ENCODE measurements at places on chromosomes 2 and 18.

DNA sequence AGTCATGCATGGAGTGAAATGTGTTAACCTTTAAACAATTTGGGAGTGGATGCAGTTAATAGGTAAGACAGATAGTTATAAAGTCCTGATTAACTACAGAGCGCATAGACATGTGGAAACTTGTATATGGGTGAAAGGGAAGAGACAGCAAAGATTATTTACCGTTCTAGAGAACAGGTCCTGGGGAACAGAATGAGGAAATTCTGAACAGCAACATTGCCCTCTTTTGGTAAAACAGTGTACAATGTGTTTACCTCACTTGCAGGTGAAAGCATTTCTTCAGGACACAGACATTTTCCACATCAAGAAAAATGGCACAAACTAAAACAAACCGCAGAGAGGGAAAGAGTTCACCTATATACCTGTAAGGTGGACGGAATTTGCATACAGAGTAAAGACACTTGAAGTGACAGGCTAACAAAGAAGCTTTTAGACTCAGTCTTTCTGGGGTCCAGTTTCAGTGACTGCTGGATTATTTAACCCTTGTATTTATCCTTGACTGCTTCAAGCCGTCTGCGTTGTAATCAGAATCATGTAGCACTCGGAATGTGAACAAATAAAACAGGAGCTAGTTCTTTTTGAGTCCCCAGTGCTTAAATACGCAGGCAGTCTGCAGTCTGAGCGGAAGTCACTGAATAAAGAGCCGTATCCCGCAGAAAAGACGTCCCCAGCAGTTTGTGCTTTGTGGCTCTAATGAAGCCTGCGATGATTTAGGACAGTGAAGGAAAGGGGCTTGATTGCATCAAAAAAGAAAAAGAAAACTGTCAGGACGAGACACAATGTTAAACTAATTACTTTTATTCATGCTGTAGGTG is 364.8 kb upstream of the GALNT5 start:
- no peak for DNase-seq

GRCh38 chr2:236915726-236916125 is 170.0 kb upstream of the COPS8 start:
- DNase-seq: no peak

GRCh38 chr2:20758997-20759396 is 63.9 kb downstream of the LDAH start:
- DNase-seq: no peak

DNA sequence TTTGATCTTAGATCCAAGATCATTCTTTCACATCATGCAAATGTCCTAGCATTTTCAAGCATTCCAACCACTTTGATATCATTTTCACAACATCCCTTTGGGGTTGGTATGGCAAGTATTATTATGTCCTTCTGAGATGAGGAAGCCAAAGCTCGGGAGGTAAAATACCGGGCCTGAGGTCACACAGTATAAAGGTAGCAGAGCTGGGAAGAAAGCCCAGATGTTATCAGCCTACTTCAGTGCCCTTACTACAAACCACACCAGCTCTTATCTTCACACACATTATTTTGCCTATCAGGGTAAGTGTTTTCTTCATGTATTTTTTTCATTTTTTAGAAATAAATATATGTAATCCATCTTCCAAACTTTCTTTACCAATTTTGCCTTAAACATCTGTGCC is 4.2 kb upstream of the B4GALT6 start:
- no peak for DNase-seq

DNA sequence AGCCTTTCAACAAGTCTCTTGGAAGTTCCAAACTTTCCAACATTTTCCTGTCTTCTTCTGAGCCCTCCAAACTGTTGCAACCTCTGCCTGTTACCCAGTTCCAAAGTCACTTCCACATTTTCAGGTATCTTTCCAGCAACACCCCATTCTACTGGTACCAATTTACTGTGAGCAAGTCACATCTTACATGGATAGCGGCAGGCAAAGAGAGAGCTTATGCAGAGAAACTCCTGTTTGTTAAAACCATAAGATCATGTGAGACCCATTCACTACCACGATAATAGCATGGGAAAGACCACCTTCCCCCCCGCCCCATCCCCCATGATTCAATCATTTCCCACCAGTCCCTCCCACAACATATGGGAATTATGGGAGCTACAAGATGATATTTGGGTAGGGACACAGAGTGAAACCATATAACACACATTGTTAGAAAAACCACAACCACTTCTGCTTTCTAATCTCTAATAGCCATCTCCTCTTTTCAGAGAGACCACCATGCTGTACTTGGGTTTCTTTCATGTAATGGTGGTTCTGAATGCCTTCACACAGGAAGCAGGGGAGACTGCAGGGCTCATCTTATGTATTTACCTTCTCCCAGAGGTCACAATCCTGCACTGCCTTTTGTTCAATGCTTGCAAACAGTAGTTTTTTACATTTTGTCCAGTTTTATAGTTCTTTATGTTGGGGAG is 46.0 kb upstream of the CALCRL start:
- no peak for DNase-seq

- DNase-seq: no peak
Observed at GRCh38 chr2:218017211-218018053, 14.6 kb upstream of the TNS1 start.

- no peak for DNase-seq
Observed at GRCh38 chr2:8380566-8380965, 301.3 kb upstream of the ID2 start.

DNA sequence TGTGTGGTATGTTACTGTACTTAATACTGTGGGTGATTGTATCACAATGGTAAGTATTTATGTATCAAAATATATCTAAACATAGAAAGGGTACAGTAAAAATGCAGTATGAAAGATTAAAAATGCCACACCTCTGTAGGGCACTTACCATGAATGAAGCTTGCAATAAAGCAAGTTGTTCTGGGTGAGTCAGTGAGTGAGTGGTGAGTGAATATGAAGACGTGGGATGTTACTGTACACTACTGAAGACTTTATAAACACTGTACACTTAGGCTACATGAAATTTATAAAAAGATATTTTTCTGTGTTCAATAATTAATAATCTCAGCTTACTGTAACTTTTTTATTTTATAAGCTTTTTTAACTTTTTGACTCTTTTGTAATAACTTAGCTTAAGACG is 1162.4 kb upstream of the NRXN1 start:
- DNase-seq: no peak

DNA sequence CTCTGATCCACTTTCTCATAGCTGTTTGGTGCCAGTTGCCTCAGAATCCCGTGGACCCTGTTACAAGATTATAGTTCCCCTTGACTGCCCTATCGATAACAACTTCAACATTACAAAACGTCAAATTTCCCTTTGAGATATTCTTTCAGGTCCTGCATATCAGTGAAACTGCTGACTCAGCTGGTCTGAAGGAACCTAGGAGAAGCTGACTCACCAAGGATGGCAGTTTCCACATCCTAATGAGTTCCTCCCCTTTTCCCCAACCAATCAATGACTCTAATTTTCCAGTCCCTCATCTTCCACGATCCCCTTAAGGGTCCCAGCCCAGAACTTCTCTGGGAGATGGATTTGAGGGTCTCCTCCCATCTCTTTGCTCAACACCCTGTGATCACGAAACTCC is 27.6 kb upstream of the GNAL start:
- DNase-seq: no peak

GRCh38 chr2:88451811-88452564 is 505 bp downstream of the FOXI3 start:
- DNase-seq: peak; percentile 22

DNA sequence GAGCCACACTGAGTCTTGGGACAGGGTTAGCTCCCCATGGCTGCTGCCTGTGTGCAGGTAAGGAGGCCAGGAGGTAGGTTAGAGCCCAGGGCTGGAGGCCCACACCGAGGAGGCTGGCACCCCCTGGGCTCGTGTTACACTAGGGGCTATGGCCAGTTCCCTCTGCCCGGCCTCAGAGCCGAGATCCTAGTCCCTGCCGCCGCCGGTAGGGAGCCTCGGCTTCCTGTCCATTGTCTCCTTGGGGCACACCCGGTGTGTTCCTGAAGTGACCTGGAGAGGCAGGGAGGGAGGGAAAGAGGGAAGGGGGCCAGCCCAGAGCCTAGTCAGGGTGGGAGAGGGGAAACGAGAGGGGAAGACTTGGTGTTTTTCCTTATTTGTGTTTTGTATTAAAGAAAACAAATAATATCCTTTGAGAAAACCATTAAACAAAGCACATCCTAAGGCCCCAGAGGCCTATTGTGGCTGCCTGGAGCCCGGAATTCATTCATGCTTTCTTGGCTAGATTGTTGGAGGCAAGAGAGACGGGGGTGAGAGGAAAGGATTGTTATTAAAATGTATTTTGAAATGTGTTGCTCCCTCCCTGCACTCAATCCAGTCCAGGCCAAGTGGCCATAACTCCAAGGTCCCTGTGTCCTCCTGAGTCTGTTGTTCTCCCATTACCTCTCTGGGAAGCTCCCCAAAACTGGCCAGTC is 170.7 kb downstream of the CTIF start:
- no peak for DNase-seq

GRCh38 chr18:22753130-22753831 is 179.8 kb upstream of the RBBP8 start:
- no peak for DNase-seq

DNA sequence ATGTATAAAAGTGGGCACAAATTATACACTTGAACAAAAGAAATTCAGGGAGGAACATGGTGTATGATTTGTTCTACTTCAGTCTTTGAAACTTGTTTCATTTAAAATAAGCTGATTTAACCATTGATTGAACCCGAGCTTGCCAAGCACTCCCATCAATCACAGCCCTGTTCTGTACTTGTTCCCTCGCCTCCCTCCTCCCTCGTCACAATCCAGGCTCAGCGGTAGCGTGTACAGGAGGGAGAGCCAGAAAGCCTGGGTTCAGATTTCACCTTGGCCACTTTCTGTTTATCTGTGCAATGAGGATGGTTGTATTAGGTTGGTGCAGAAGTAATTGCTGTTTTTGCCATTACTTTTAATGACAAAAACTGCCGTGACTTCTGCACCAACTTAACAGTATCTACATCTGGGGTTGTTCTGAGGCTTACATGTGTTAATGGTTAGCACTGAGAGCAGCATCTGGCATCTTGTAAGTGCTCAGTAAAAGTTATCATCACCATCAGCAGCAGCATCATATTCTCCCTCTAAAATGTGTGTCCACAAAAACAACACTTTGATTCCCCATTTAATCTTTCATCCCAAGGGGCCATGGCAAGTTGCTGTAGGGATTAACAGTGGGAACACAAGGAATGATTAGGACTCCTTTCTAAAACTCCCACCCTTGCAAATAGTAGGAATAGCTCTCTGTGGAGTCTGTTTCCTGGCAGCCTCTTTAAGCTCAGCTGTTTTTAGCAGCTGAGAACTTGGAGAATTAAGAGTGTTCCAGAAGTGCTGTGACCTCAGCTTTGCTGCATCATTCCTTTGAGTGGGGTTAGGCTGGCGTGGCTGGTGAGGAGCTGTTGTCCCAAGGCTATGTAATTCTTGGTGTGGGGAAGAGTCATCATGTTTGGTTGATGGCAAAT is 4.7 kb downstream of the DPYSL5 start:
- DNase-seq: no peak

DNA sequence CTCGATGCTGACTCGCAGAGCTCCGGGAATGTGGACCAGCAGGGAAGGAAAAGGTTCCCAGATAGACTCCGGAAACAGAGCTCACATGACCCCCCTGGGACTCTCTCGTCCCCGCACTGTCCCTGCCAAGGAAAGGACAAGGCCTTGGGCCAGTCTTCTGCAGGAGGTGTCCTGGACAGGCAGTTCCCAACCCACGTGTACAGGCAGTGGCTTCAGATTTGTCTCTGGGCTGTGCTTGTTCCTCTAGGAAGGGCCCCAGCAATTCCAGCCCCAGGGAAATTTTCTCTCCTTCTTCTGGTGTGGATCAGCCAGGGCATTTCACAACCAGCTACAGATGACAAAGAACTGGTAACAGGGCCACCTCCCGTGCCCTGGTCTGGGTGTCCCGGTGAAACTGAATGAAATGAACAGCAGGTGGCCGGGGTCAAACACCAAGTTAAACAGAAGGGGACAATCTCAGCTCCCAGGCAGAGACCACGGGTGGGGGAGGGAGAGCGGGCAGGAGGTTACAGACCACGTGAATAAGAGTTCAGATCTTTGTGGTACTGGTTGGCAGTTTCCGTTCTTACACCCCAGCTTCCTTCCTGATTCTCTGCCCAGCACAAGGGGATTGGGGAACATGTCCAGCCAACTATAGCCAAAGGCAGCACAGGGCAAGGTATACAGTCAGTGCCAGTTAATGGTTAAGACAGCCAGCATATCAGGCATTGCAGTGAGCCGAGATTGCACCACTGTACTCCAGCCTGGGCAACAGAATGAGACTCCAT is 52.2 kb upstream of the CAB39 start:
- DNase-seq: no peak

GRCh38 chr2:1606046-1606400 is 138.3 kb downstream of the PXDN start:
- DNase-seq: no peak

GRCh38 chr18:61750840-61751668 is 141.8 kb downstream of the RNF152 start:
- no peak for DNase-seq

GRCh38 chr2:198657512-198658121 is 800.1 kb downstream of the SATB2 start:
- DNase-seq: no peak

All from activated naive CD4-positive, alpha-beta T cell treated with anti-CD3 and anti-CD28 coated beads, Interleukin-2, amount 50 U/mL, for 16 hours (primary cell).